ENCODE measurements at places on chromosomes 3 and 15. TPM values are rescaled to one million over a fixed set of nuclear protein-coding genes. Genes with fewer than 3 reads are reported as not detected.

HHLA2 gene
- not detected for total RNA-seq

DZIP1L gene
- 9.7 TPM for total RNA-seq

GOLGA8G gene
- not detected for total RNA-seq

TEX55 gene
- total RNA-seq = not detected

DNA sequence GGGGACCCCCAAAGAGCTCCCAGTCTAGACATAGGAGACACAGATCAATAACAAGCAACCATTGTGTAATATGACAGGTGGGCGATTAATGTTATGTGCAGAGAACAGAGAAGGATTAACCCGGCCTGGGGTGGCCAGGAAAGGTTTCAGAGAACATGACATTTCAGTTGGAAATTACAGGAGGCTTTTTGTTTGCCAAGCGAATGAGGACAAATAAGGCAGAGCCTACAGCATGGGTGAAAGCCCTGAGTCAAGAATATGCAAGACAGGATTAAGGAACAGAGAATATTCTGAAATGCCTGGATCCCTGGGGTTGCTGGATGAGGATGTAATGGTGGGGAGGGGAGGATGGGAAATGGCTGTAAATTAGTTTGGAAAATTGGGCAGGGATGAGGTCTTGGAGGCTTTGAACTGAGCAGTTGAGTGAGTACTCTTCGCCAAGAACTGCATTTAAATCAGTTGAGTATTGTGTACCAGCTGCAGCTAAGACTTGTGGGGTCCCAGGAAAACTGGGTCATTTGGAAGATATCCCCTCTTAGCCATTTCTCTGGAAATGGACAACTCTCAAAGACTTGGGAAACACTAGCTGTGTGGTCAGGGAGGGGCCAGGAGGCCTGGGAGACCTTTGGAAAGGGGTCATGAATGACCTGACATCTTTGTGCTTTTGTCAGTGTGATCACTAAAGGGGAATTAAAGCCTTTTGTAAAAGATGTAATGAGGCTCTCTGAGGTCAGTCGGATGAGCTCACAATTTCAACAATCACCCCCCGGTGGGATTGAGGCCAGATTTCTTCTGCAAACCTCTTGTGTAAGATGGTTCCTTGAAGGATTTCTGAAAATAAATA, 198.6 kb upstream of the NR2E3 start:
- no peak for DNase-seq
